ENCODE measurements at places on chromosomes 13 and 19.
A peak's percentile ranks its signal among the peaks of the same experiment; 100 is the strongest.

DNA sequence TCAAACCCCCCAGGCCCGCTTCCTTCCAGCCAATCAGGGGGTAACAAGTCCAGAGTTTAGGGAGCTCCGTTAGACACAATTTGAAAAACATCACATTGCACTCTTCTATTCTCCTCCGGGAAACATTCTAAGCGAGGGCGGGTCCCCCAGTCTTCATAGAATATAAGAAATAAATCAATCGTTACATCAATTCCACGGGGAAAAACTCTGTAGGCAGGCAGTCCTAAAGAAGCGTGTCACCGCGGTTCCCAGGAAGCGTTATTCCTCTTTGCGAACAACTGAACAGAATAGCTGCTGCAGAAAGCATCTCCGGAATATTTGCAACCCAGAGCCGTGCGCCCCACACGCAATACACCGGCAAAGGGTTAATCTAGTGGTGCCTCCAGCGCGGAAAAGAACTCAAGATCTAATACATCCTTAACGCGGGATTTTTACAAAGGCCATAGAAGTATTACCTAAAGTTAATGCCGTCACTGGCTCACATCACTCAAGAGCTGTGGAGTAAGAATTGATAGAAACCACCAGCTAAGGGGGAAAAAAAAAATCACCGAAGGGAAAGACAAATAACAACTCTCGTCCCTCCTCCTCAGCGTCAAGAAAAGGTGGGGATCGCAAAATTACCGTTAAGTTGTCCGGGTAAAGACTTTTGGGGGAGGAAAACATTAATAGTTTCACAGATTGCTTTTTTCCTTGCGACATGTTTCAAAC, 65.1 kb downstream of the KCNRG start:
- no peak for DNase-seq

DNA sequence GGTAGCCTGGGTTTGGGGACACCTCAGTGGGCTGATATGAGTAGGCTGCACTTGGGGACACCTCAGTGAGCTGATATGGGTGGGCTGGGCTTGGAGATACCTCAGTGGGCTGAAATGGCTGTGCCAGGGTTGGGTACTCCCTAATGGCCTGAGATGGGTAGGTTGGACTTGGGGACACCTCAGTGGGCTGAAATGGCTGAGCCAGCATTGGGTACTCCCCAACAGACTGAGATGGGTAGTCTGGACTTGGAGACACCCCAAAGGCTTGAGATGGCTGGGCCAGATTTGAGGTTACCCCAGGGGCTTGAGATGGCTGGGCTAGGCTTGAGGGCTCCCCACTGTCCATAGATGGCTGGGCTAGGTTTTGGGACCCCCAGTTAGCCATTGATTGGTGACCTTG, 12.1 kb downstream of the IQCN start:
- no peak for DNase-seq

- peak; percentile 82 for DNase-seq
Measured at GRCh38 chr19:55086730-55087541, 11.3 kb downstream of the EPS8L1 start.

DNA sequence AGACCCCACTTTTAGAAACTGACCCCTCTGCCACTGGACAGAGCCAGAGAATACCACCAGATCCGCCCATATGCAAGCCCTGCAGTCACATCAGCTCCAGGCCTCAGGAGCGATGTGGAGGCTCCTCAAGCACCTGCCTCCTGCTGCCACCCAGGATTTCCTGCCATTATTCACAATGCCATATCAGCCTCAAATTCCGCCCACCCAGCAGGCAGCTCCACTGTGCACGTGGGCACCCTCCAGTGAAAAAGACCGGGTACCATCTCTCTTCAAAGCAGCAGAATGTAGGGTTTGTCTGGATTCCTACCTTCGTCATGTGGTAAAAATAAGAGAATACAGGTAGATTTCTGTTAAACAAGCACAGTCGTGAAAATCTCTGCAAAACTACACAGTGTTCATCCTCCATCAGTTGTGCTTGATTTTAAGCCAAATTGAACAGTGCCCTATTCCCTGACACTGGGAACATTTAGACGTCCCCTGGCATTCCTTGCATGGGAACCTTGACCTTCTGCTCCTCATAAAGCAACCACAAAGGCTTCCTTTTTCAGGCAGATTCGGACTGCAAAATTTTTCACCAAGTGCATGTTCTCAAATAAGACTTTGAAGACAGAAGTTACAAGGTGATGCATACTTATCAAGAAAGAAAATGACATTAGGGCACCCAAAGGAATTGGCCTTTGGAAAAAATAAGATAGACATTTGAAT, 56.4 kb downstream of the FAM124A start:
- no peak for DNase-seq

GRCh38 chr19:17314007-17314593, 4.7 kb downstream of the DDA1 start:
- no peak for DNase-seq
